ENCODE measurements at places on chromosomes 7 and 10.

GRCh38 chr10:106740-107139 lies 28.5 kb upstream of the ZMYND11 start:
- no peak for DNase-seq

GRCh38 chr7:2023877-2024566 lies 208.7 kb downstream of the MAD1L1 start:
- DNase-seq, result no peak

DNA sequence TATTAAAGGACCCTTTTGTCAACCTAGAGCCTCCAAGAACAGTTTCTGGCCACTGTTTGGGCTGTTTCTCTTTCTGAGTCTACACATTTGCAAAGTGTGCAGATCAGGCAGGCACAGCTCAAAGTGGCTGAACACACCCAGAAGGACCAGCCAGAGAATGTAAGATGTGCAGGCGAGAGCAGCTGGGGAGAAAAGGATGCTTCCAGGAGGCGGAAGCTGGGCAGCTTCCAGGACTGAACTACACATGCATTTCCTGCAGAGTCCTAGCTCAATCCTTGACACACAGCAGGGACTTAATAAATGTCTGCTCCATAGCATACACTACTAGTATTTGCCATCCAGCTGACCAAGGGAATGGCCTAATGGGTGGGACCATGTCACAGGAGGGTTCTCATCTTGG lies 70.9 kb downstream of the CTBP2 start:
- DNase-seq, result no peak

- DNase-seq, result no peak
Observed at GRCh38 chr10:33179067-33179466, 155.4 kb downstream of the NRP1 start.

- DNase-seq, result no peak
Observed at GRCh38 chr10:121183236-121183635, 332.1 kb downstream of the WDR11 start.

GRCh38 chr7:155939350-155939749 lies 127.1 kb upstream of the SHH start:
- DNase-seq, result no peak
